ENCODE measurements at places on chromosomes 5 and 9. TPM values are rescaled to one million over a fixed set of nuclear protein-coding genes. Genes with fewer than 3 reads are reported as not detected.

GGTA1 gene
- total RNA-seq, result 0.13 TPM

CAVIN4 gene
- total RNA-seq, result 0.94 TPM

FAM169A gene
- total RNA-seq, result 1.5 TPM

SLC25A2 gene
- total RNA-seq, result 0.15 TPM

SLC6A7 gene
- not detected for total RNA-seq

ADRB2 gene
- 13.3 TPM for total RNA-seq

LCN6 gene
- not detected for total RNA-seq

LHX3 gene
- not detected for total RNA-seq
